ENCODE measurements at places on chromosomes 2 and 18.

GRCh38 chr2:158781353-158781961 is 13.7 kb upstream of the DAPL1 start:
- peak; percentile 87 for DNase-seq

- DNase-seq, result peak; percentile 62
Observed at GRCh38 chr2:203669820-203670219, 36.6 kb upstream of the CD28 start.

GRCh38 chr2:43708178-43708577 is 31.9 kb upstream of the C1GALT1C1L start:
- peak; percentile 50 for DNase-seq

- no peak for DNase-seq
Observed at GRCh38 chr2:19682493-19682892, 219.3 kb downstream of the TTC32 start.

DNA sequence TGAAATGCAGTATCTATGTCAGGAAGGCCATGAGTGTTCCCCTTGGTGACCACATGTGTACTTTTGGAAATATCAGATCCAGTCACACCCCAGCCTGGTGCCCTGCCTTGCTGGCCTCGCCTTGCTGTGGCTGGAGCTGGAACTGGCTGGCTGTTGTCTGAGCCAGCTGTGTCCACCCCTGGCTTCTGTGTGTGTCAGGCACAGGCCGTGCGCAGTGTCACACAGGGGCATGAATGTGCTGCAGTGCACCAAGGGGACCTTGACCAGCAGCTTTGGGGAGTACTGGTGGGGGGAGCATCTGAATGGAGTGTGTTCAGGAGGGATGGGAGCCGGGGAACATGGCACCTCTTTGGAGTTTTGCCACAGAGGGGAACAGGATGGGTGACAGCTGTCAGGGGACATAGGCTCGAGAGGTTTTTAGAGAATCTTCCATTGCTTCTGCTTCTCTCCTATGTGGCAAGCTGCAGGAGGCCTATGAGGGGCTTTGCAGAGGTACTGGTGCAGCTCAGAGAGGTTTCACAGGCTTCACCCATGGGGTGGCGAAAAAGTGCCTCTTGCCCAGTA is 44.7 kb upstream of the FAHD2A start:
- no peak for DNase-seq

GRCh38 chr2:120669121-120669952 is 66.3 kb upstream of the GLI2 start:
- peak; percentile 73 for DNase-seq

GRCh38 chr2:219285894-219286425 is 6.8 kb downstream of the DNAJB2 start:
- DNase-seq, result peak; percentile 52

DNA sequence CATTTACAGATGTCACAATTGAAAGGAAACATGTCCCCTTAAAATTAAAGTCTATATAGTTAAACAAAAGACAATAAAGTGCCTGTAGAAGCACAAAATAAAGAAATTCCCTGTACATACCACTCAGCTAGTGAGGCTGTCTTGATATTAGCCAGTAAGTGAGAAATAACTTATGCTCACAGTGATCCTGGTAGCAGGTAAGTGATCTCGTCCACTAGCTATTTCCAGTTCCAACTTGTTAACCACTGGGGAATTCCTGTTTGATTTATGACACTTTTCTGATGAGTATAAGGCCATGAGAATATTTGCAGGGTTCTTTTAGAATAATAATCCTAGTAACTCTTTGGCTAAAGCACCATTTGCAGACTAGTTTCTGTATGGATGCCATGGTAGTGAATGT is 127.9 kb upstream of the PGAP1 start:
- DNase-seq, result no peak

GRCh38 chr18:36558234-36558633 is 260.7 kb downstream of the FHOD3 start:
- DNase-seq, result no peak

- peak; percentile 84 for DNase-seq
Observed at GRCh38 chr18:22822024-22822423, 111.1 kb upstream of the RBBP8 start.

GRCh38 chr2:45278365-45279078 is 269.3 kb upstream of the SIX2 start:
- no peak for DNase-seq

DNA sequence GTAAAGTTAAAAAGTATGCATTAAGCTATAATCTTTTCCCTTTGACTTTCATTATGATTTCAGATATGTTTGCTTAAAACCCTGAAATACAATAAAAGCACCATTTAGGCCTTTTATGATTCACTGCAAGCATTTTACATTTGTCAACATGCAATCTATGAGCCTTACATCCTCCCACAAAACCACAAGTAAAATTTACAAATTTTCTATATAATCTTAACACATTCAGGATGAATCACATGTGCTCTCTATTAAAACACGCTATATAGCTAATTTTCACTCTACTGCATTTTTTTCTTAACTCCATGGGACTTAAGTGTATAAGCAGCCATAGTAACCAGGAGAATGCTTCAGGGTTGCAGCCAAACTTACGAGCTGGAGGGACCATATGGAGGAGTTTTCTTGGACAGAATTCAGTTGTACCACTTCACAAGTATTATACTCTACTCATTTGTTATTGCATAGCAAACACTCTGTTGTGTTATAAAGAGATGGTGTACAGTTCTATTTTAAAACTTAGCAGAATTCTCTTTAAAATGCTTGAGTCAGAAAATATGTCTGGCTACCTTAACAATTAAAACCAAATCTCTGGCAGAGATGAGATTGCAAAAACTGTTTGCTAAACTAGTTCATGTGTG is 293.2 kb downstream of the ALK start:
- peak; percentile 16 for DNase-seq

GRCh38 chr2:205700331-205701132 is 18.2 kb downstream of the NRP2 start:
- peak; percentile 76 for DNase-seq

GRCh38 chr2:68715353-68716041 is 19.1 kb upstream of the ARHGAP25 start:
- DNase-seq, result peak; percentile 67

- DNase-seq, result no peak
Observed at GRCh38 chr2:8427211-8427610, 254.6 kb upstream of the ID2 start.

- DNase-seq, result no peak
Observed at GRCh38 chr2:207914716-207915115, 110.6 kb downstream of the PLEKHM3 start.

GRCh38 chr2:190110131-190110530 is 47.6 kb upstream of the MSTN start:
- peak; percentile 78 for DNase-seq

GRCh38 chr2:233817995-233818638 is 36.2 kb downstream of the HJURP start:
- DNase-seq, result no peak

GRCh38 chr2:27942612-27943547 is 52.4 kb downstream of the BABAM2 start:
- no peak for DNase-seq

DNA sequence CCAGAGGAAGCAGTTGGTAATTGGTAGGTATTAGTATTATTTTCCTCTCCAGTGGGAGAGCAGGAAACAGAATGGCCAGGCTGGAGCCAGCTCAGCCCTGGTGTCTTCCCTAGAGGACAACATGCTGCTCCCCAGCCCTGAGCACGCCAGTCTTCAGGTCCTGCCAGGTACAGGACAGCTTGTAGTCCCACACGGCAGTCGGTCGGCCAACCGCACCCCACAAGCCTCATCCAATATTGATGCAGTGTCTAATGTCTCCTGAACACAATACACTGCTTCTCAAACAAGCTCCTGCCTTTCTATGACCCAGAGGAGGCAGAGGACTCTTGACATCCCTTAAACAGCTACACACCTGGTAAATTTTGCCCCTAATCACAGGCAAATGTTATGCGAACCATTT is 71.0 kb upstream of the PPP1CB start:
- no peak for DNase-seq

DNA sequence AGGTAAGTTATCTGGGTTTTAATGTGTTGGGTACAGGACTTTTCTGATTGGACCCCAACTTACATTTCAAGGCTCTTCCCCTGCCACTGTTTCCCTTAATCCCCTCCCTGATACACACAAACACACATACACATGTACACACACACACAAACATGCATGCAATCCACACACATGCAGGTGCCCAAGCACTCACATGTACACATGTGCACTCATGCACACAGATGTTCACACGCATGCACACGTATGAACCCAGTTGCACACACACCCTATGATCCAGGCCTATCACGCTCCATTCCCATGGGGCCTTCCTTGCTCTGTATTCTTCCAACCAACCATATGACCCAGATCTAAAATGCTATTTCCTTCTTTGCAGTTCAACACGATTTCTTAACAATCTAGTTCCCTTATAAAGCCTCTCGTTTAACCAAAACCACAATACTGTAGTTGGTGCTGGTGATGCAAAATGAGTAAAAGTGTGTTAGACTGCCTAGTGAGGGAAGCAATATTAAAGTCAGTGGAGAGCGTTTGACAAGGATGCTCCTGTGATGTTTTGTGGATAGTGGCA is 11.1 kb downstream of the SERPINB8 start:
- no peak for DNase-seq

DNA sequence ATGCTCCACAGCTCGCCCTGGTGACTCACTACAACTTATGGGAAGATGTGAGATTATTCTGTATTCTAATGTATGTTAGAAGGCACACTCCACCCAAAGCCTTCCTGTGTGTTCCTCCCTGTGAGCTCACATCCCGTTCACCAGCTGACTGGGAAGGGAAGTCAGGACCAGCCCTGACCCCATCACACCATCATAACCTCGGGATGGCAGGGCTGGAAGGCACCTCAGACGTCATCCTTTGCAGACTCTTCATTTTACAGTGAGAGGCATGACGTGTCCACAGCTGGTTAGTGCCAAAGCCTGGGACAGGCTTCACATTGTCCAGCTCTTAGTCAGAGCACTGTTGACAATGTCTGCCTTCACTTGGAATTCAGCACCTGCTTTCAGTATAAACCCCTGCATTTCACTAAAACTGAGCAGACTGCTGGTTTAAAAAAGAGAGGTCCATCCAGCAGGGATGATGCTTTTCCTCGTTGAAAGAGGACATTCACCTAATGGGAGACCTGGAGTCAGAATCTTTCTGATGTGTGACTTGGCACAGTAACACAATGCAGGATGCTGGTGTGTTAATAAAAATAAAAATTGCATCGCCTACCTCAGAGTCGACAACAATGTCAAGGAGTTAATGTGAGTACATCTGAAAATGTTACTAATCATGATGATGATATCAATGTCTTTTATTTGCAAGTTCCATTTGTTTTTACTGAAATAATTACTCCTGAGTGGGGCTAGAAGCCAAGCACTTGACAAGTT is 418.0 kb upstream of the TNP1 start:
- peak; percentile 96 for DNase-seq

DNA sequence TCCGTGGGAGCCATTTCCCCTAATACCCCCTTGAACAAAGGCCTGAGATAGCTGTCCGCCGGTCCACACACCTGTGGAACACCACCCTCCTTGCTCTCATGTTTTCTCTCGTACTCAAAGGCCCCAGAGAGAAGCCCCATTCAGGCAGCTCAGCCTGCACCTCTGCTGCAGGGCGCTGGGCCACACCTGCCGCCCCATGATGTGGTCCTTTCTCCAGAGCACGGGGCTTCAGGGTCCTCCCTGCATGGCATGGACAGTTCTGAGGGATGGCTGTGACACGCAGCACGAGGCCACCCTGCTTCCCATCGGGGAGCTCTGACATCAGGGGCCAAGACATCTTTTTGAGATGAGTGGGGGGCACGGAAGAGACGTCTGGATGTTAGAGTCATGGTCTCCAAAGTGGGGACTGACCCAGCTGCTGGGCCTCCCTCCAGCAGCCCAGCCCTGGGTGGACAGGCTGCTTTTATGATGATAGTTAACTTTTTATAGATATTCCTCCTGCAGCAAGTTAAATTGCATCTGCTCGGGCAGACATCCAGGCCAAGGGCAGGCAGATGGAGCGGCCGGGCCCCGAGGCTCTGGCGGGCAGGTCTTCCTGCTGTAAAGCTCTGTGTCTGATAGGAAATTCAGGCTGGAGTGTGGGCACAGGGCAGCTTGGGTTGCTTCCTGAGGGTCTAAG is 56.7 kb downstream of the SDC1 start:
- DNase-seq, result no peak

GRCh38 chr2:60275958-60276357 is 277.5 kb downstream of the BCL11A start:
- no peak for DNase-seq

DNA sequence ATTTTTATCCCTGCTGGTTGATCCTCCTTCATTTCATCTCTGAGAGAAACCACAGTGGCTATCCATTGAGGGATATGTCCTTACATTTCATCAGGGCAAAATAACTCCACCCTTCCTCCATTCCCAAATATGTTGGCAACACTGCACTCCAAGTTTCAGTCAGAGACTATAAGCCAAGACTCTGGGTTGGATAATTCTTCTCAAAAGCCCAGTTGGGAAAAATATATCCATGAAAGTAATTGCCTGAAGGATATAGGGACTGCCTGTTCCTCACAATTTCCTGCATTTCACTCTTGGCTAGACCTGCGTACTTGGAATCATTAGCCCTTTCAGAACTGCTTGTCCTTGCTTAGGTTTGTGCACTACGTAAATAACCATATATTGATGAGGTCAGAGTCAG is 27.9 kb upstream of the EPB41L3 start:
- no peak for DNase-seq

GRCh38 chr2:219020604-219021365 is 20.5 kb downstream of the CFAP65 start:
- DNase-seq, result peak; percentile 30

- DNase-seq, result peak; percentile 52
Observed at GRCh38 chr18:23337599-23338444, 115.3 kb upstream of the RIOK3 start.

- no peak for DNase-seq
Observed at GRCh38 chr2:237022533-237022932, 63.2 kb upstream of the COPS8 start.

GRCh38 chr2:136093583-136093982 is 24.4 kb downstream of the CXCR4 start:
- no peak for DNase-seq

GRCh38 chr2:86706220-86706619 is 13.9 kb upstream of the RMND5A start:
- DNase-seq, result no peak

DNA sequence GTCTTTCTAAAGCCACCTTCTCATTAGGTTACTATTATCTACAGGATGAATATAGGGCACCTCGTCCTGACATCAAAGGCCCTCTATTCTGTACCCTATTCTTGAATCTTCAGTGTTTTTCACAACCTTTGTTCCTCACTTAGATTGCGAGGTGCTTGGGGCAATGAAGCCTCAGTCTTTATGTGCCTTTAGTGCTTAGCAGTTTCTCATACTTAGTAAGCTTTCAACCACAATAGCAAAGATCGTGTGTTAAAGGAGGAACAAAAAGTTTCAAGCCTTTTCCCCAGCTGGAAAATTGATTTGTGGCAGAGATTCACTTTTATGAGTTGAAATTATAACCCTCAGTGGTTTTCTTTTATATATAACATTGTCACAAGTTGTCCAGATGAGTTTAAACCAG is 226.9 kb downstream of the MYO3B start:
- no peak for DNase-seq

- no peak for DNase-seq
Observed at GRCh38 chr2:170177950-170178781, at the start of gene MYO3B. MYO3B (plus strand) TSS chr2:170178147; CDS start chr2:170178288, 141 bp downstream.

- DNase-seq, result no peak
Observed at GRCh38 chr18:24930971-24931370, 421.0 kb downstream of the ZNF521 start.
